Activated CD8-positive, alpha-beta memory T cell treated with anti-CD3 and anti-CD28 coated beads for 1 hour (primary cell): ENCODE measurements at places on chromosomes 3 and 15.

GRCh38 chr3:63814237-63814636, 4.9 kb upstream of the C3orf49 start:
- no peak for DNase-seq

DNA sequence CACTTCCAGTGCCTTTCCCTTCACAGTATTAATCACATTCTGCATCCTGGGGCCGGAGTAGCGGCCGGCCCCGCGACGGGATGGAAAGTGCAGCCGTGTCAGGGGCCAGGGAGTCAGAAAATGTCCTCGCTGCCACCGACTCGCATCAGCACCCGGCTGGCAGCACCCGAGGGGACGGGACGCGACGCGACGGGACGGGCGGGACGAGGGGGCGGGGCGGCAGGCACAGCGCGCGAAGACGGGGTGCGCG, 353 bp downstream of the ATG3 start:
- DNase-seq: peak; percentile 73

DNA sequence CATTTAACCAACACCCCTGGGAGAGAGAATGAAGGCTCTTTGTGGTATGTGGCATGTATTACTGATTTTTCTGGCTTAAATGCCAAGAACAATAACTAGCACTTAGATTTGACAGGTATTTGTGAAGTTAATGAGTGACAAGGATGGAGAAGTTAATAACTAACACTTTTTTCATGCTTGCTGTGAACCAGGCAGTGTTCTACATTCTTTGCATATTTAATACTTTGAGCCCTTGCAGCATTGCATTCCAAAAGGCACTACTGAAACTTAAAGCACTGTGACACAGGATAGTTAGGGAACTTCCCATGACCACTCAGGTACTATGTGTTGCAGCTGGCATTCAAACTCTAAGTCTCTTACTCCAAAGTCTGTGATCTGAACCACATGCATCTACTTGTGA, 650.6 kb downstream of the ZPLD1 start:
- DNase-seq: no peak

DNA sequence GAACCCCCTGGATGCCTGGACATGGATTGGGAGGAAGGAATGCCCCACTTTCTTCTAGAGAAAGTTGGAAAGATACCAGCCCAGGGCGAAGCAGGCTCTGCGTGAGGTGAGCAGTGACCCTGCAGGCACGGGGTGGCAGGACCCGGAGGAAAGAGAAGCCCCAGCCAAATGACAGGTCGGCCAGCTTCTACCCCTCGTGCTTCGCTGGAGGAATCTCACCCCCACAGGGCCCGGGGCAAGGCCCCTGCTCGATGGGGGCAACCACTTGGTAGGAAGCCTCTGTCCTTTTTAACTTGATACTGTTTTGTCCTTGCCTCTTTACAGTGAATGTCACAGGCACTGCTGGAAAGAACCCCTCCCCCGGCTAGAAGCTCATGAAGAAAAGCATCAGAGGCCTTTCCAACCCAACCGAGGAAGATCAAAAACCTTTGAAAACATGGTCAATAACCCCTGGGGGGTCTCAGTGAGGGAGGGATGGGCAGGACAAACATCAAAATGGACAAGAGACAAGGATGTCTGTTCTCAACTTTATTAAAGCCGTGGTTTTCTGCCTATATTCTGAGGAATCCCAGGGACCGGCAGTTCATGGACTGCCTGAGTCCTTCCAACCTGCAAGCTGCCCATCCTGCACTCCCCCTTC, 54.4 kb downstream of the SH3BP5 start:
- DNase-seq: no peak

DNA sequence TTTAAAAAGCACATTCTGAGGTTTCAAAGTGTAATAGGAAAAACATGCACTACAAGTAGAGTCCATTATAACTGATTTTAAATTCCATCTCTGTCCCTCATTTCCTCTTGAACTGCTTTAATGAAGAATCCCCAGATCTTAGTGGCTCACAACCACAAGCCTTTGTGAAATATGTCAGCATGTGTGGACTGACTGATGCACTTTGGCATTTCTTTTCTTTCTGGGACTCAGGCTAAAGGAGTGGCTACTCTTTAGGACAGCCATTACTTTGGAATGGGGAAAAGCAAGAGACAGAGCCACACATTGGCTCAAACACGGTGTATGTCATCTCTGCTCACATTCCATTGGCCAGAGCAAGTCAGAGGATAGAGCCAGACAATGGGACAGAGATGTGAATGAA, 139.6 kb downstream of the GRM7 start:
- no peak for DNase-seq

- DNase-seq: no peak
Measured at GRCh38 chr3:170003881-170004356, 33.9 kb upstream of the GPR160 start.

DNA sequence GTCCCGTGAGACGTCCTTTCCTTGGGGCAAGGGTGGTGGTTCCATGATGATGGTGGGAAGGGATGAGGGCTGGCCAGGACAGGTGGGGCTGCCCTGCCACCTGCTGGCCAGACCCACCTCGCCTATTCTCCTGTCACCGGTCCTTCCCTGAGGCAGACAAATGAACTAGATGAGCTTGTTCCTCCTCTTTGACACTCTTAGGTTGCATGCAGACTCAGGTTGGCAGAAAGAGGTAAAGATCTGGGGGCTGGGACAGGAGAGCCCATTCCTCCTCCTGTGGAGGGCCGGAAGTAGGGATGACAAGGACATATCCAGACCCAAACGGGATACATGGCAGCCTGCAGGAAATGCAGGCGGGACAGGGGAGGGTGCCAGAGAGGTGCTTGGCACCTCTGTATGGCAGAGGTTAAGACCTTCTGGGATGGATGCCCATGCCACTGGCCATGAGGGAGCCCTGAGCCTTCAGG, 38.6 kb downstream of the ACSBG1 start:
- no peak for DNase-seq

DNA sequence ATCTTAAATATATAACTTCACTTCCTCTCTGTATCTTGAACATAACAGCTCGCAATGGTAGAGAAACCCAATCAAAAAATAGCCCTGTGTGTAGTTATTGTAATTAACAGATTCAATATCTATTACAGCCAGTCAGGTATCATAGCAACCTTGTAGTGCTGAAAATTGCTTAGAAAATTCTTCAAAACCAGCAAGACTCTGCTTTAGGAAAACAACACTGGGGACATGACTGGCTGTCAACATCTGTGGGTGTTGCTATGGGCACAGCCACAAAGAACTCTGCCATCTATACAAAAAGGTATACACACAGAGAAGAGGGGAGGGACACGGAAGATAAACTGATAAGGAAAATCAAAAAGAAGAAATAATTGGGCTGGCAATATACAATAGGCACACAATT, 101.2 kb downstream of the WDR72 start:
- DNase-seq: no peak

GRCh38 chr15:45948181-45948621, 313.4 kb downstream of the SQOR start:
- DNase-seq: no peak

GRCh38 chr3:100401674-100402041, 319 bp downstream of the LNP1 start:
- peak; percentile 22 for DNase-seq

DNA sequence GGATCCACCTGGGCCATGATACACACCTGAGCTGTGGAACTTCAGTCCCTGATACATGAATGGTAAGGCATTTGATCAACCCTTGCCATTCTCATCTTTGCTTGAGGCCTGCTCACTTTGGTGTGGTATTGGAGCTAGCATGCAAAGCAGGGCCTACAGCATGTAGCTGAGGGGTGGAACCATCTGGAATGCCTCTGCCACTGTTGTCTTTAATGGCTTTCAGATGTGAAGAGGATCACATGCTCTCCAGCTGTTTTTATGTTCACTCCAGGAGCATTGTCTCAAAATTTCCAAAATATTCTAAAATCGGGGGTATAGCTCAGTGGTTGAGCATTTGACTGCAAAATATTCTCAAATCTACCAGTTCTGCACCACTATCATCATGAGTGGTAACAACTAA, 64.4 kb upstream of the PHLDB2 start:
- DNase-seq: no peak

DNA sequence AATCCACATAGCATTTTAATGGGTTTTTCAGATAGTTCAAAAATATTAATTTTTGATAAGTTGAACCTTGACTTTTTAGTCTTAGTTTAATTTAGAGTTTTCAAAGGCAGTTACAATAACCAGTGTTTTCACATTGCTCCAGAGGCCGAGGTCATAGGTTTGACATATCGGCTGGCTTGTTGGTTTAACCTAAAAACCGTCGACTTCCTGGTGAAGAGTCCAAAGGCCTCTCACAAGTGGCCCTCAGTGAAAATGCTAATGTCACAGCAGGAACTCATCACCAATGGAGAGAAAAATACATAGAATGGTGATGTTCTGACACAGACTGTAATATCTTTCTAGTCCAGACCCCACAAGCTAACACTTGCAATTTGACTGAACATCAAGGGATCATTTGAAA, 642.3 kb downstream of the PLOD2 start:
- DNase-seq: no peak

DNA sequence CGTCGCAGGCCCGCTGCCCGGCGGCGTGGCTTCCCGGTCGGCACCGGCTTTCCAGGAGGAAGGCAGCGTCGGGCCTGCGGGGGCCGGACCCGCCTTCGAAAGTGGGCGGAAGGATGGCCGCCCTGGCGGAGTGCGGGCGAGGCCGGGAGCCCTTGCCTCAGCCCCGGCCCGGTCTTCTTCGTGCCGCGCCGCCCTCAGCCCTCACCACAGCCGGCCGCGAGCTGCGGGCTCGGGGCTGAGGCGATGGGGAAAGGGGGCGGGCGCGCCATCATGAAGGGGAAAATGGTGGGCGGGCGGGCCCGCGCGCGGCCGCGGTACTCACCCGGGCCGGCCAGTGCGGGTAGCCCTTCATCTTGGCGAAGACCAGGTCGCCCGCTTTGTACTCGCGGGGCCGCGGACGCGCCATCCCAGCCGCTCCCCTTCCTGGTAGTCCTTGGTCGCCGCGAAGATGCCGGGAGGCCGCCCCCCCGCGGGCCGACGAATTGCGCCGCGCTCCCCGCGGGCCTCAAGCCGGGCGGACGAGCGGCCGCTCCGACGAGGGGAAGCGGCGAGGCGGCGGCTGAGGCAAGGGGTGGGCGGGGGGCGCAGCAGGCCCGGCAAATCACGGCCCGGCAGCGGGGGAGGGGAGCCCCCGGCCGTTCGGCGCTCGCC, 489 bp downstream of the HDGFL3 start:
- DNase-seq: no peak

DNA sequence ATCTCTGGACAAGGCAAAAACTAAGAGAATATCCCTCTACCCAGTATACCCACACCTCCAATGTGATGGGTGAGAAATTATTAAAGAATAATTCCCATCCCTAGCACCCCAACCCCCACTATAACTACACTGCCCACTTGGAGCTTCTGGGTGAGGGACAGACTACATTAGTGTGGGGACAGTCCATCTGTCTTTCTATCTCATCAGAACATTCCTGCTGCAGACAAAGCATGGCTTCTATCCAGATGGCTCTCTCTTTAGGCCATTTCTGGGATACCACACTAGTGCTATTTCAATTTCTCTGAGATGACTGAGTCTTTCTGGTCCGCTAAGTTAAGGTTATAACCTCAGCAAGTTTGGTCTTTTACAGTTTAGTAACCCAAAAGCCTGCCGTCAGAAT, 6.6 kb downstream of the CSNK1G1 start:
- DNase-seq: no peak

DNA sequence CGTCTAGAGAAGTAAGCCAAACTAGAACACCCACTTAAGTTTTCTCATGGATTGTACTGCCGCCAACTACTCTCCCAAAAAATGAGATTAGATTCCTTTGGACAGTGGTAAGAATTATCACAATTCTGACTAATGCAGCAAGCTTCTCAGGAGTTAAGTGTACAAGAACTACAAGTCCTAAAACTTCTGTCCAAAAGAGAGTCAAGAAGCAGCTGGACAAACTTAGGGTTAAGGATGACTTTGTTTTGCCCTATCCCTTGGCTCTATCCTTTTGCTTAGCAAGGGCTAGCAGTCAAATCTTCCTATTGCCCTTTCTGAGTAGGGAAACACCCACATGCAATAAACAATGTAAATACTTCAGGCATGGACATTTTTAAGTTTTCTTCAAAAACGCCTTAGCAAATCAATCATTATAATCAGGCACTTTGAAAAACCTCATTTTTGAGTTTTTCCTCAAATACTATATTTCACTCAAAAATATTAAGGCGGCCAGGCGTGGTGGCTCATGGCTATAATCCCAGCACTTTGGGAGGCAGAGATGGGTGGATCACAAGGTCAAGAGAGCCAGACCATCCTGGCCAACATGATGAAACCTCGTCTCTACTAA, 19.5 kb downstream of the RAF1 start:
- no peak for DNase-seq

GRCh38 chr15:70504988-70505387, 258.4 kb downstream of the UACA start:
- no peak for DNase-seq

- DNase-seq: no peak
Measured at GRCh38 chr3:45693941-45694521, 4.8 kb downstream of the SACM1L start.

DNA sequence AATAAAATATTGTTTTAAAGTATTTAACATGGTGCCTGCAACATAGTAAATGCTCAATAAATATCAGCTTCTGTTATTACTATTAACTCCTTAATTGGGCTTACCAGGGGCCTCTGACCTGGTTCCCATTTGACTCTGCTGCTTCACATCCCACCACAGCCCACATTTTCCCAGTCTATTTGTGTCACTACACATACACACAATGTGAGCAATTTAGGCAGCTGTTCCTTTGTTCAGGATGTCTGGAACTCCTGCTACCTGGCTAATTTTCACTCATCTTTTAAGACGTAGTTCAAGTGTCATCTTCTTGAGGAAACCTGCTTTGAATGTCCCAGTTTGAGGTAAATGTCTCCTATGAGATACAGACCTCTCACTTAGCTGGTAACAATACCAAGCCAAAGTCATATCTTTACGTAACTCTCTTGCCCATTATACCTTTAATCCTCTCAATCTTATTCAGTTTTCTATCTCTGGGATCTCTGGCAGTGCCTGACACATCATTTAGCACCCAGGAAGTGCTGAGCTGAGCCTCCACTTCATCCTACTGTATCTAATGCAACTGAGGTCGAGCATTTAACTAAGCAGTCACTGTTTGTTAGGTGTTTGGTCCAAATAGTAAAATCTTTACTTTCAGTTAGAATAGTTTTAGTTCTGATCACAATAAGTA, 4.4 kb downstream of the TGFBR2 start:
- DNase-seq: no peak

DNA sequence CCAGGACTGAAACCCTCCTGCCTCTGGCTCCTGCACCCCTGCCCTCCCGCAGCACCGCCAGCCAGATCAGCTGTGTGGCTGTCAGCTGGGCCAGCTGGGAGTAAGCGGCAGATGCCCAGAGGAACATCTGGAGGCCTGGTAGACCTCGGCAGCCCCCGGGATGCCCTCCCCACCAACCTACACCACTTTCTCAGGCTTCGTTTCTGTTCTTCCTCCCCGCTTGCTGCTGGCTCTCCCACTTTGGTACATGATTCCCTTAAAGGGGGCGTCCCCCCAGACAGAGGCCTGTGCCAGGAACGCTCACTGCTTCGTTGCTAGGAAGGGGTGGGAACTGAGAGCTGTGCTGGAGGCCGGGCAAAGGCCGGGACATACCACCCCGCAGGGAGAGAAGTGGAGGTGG, 91.4 kb upstream of the RPL32 start:
- DNase-seq: no peak

GRCh38 chr3:16243706-16244490, 20.8 kb downstream of the DPH3 start:
- no peak for DNase-seq

- DNase-seq: no peak
Measured at GRCh38 chr3:132536442-132537153, 60.5 kb upstream of the ACKR4 start.
